ENCODE measurements at places on chromosomes 7 and 10.

- no peak overlapping the region for H3K27ac ChIP-seq
- H3K27me3 ChIP-seq: no peaks in the 10 kb centered on the region
- H3K4me3 ChIP-seq: no peak overlapping the region
- peaks cover 11% of the 10 kb centered on the region for H3K36me3 ChIP-seq
- DNase-seq: no peak
Observed at GRCh38 chr10:102033787-102034186, 22.2 kb downstream of the ARMH3 start.

DNA sequence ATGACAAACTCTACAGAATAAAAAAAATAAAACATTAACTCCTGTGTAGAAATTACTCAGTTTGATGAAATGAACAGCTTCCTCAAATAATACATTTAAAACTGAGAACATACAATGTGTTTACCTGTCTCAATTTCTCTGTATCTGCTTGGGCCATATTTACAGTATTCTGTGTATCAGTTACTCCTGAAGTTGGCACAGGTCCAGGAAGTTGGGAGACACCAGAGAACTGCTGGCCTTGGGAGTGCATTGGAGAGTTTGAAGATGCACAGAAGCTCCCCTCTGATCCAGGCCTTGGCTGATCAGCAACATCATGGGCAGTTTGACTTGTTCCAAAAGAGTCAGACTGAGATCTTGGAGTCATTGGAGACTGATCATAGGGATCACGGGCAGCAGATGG is 155.1 kb downstream of the GALNT11 start:
- H3K27me3 ChIP-seq: no peaks in the 10 kb centered on the region
- H3K36me3 ChIP-seq: peaks cover 54% of the 10 kb centered on the region
- no peaks in the 10 kb centered on the region for H3K4me1 ChIP-seq
- no peak for DNase-seq
- H3K4me3 ChIP-seq: no peak overlapping the region

- no peak overlapping the region for H3K4me3 ChIP-seq
- H3K27ac ChIP-seq: no peak overlapping the region
- H3K27me3 ChIP-seq: no peaks in the 10 kb centered on the region
- H3K4me1 ChIP-seq: no peaks in the 10 kb centered on the region
- peak; percentile 15 for DNase-seq
Observed at GRCh38 chr7:116986611-116987565, 33.6 kb downstream of the ST7 start.

DNA sequence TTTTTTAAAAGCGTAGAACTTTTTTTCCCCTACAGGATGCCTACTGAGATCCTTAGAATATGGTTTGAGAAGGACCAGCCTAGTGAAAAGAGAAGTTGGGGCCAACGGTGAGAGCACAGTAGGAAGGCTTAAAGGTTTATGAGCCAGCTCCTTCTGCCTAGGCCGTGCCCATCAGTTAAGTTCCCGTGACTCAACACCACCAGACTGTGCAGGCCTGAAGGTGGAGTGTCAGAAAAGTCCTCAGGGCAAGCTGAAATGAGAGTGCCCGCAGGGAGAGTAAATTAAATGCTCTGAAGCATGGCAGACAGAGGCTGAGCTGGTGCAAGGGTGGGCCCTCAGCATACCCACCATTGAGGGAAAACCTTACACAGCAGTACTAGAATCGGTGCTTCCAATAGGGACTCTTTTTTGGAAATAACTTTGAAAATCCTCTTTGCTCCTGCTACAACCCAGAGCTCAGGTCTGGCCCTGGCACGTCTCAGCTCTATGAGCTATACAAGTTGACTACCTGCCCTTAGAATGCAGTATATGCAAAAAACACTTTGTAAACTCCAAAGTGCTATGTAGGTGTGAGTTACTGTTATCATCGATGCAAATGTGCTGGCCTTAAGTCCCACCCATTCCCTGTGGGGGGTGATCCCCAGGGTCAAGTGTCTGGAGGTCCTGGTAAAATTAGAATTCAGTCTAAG is 15.2 kb upstream of the C10orf67 start:
- H3K4me3 ChIP-seq: no peak overlapping the region
- DNase-seq: no peak
- H3K36me3 ChIP-seq: no peaks in the 10 kb centered on the region
- H3K4me1 ChIP-seq: peaks cover 3% of the 10 kb centered on the region
- H3K27me3 ChIP-seq: no peaks in the 10 kb centered on the region
- H3K27ac ChIP-seq: no peak overlapping the region

- no peak overlapping the region for H3K27ac ChIP-seq
- no peak for DNase-seq
- no peak overlapping the region for H3K4me3 ChIP-seq
- no peaks in the 10 kb centered on the region for H3K27me3 ChIP-seq
- H3K36me3 ChIP-seq: no peaks in the 10 kb centered on the region
- no peaks in the 10 kb centered on the region for H3K4me1 ChIP-seq
Observed at GRCh38 chr7:81162771-81163525, 244.1 kb upstream of the SEMA3C start.

GRCh38 chr10:47396311-47396717 is 12.2 kb upstream of the ZNF488 start:
- H3K27ac ChIP-seq: no peak overlapping the region
- H3K4me3 ChIP-seq: no peak overlapping the region
- no peaks in the 10 kb centered on the region for H3K36me3 ChIP-seq
- peaks cover 2% of the 10 kb centered on the region for H3K27me3 ChIP-seq
- DNase-seq: no peak

- H3K27ac ChIP-seq: no peak overlapping the region
- H3K36me3 ChIP-seq: no peaks in the 10 kb centered on the region
- no peak for DNase-seq
- peaks cover 2% of the 10 kb centered on the region for H3K4me1 ChIP-seq
Observed at GRCh38 chr7:116696707-116697106, 24.7 kb downstream of the MET start.

- H3K4me1 ChIP-seq: no peaks in the 10 kb centered on the region
- H3K36me3 ChIP-seq: no peaks in the 10 kb centered on the region
- no peak for DNase-seq
- no peaks in the 10 kb centered on the region for H3K27me3 ChIP-seq
- no peak overlapping the region for H3K4me3 ChIP-seq
- no peak overlapping the region for H3K27ac ChIP-seq
Observed at GRCh38 chr10:129274748-129275474, 192.1 kb upstream of the MGMT start.

DNA sequence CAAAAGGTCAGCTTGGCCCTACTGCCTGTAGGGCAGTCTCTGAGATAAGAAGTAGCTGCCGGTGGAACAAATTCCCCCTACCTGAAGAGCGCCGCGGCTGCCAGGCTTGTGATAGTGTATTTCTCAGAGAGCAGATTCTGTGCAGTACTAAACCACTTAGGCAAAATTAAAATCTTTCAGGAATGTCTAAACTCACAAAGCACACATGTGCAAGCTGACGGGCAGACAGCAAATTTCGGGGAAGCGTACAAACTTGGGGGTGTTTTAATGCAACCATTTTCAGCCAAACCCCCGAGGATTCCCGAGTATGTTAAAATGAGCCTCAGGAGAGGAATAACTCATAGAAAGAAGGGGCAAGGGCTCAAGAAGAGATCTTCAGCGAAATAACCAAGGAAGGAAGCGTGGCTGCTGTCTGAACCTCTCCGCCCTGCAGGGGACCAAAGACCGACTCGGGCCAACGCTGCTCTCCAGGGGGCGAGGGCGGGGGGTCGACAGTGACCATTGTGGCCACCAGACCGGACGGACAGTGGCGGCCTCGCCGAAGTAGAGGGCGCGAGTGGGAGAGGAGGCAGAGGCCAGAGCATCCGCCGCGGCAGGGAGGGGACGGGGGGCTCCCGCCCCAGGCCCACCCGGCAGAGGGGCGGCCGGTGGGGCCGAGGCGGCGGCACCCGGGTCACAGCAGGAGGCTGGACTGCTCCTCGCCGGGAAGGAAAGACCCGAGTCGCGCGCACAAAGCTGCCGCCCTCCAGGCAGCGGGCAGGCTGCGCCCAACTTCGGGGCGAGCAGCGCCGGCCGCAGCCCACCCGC is 819 bp downstream of the HYCC1 start:
- peak overlapping the region; percentile 76 for H3K4me3 ChIP-seq
- peak; percentile 37 for DNase-seq
- no peaks in the 10 kb centered on the region for H3K4me1 ChIP-seq

DNA sequence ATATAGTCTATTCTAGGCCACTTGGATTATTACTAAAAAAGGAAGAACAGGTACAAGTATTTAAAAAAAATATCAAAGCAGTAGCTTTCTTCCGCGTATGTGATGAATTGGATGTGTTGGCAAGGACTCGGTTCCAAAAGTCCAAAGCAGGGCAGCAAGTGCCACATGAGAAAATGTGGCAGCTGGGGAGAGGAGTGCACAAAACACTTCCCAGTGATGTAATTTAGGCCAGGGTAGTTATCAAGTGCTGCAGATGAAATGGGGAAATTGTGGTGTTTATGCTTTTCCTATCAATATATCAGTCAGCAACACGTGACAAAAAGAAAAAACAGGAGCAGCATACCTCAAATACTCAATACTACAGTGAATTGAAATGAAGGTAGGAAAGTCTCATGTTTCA is 7.0 kb downstream of the RHOBTB1 start:
- no peak overlapping the region for H3K4me3 ChIP-seq
- DNase-seq: no peak
- H3K27ac ChIP-seq: no peak overlapping the region
- no peaks in the 10 kb centered on the region for H3K36me3 ChIP-seq
- H3K27me3 ChIP-seq: no peaks in the 10 kb centered on the region
- H3K4me1 ChIP-seq: peaks cover 2% of the 10 kb centered on the region

DNA sequence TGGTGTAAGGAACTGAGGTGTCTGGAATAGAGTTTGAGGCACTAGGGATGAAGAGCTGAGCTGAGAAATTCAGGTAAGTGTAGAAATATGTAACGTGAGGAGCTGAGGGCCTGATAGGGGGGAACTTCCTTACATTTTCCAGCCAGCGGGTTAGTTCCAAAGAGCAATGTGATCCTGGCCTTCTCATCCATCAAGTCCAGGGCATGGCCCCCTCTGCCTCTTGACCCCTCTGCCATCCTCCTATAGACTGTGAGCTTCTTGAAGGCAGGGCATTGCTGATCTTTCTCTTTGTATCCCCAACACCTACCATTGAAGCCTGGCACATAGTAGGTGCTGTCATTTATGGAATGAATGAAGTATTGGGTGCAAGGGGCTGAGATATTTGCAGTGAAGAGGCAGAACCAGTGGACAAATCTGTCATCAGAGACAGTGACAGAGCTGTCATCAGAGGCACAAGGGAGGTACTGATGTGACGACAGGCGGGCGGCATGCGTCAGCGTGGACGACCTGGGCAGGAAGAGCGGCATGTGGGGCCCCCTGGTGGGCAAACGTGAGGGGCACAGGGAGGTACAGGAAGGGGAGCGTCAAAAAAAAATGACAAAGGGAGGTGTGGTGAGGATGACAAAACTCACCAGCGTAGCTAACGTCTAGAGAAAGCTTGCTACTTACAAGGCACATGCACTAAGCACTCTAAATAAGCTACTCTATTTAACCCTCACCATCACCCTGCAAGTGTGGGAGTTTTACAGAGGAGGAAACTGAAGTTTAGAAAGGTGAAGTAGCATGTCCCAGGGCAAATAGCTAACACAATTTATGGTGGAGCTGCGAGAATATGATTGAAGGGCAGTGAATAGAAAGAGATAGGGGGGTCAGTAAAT is 5.2 kb upstream of the CAMK2G start:
- H3K36me3 ChIP-seq: no peaks in the 10 kb centered on the region
- no peaks in the 10 kb centered on the region for H3K27me3 ChIP-seq
- H3K4me3 ChIP-seq: no peak overlapping the region
- no peak overlapping the region for H3K27ac ChIP-seq
- peak; percentile 90 for DNase-seq

- H3K27ac ChIP-seq: no peak overlapping the region
- no peaks in the 10 kb centered on the region for H3K4me1 ChIP-seq
- no peak for DNase-seq
- no peaks in the 10 kb centered on the region for H3K27me3 ChIP-seq
Observed at GRCh38 chr10:102815790-102816549, 21.2 kb downstream of the CYP17A1 start.

DNA sequence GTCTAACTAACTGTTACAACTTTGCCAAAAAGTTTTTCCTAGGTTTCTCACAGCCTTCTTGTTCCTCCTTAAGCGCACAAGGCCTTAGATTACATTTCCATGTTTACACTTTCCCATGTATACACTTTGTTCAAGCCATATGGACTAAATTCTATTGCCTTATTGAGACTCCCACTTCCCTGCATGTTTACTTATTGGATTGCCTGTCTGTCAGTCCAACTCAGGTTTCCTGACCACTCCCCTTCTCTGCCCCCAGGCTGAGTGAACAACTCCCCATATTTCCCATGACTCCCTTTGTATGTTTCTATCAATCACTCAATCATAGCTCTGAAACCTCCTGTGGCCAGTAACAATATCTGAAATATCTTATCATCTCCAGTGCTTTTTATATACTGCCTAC is 43.0 kb downstream of the SLC25A40 start:
- H3K4me1 ChIP-seq: no peaks in the 10 kb centered on the region
- H3K4me3 ChIP-seq: no peak overlapping the region
- peak; percentile 2 for DNase-seq

DNA sequence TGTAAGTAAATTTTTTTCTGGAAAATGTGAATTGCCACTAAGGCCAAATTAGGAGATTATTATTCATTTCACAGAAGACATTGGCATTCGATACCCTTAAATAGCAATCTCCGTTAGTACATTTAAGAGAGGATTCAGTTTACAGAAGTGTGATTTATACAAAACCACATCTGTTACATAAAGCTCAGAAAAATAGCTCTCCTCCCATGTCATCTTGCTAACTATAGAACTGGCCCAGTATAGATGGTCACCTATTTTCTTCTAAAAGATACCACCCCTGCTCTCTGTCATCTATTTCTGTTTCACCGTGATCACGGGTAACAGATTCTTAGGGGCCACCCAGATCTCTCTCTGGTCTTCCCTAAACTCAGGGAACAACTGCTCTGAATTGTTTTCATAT is 119.1 kb downstream of the HIP1 start:
- no peaks in the 10 kb centered on the region for H3K4me1 ChIP-seq
- H3K4me3 ChIP-seq: no peak overlapping the region
- no peaks in the 10 kb centered on the region for H3K36me3 ChIP-seq
- H3K27ac ChIP-seq: no peak overlapping the region
- H3K27me3 ChIP-seq: no peaks in the 10 kb centered on the region
- no peak for DNase-seq

DNA sequence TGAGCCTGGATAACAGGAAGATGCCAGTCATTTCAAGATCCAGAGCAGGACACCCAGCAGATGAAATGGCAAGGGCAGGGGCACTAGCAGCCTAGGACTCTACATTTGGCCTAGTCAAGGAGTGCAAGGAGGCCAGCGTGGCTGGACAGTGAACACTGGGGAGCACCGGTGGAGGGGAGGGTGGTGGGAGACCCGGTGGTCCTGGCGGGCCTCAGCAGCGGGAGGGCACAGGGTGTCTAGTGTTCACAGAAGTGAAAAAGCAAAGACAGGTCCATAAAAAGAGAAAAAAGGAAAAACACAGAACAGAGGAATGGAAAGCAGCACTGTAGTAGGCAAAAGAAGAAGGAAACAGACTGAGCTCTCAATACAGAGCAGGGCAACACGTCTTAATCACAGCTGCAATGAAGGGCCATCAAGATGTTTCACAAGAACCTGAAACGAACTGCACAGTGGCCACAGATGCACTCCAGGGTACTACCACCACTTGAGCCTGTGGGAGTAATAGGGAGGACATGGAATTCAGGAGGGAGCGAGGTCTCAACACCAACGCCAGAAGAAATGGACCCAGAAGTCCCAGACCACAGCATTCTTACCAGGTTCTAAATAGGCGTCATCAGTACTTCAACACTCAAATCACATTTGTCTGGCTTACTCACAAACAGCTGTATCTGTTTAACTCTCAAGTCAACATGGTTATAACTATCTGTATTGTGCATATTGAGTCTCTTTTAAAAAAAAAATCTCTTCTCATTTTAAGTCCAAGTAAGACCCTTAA is 573.7 kb downstream of the PARD3 start:
- H3K27ac ChIP-seq: no peak overlapping the region
- H3K27me3 ChIP-seq: no peaks in the 10 kb centered on the region
- DNase-seq: no peak
- H3K36me3 ChIP-seq: no peaks in the 10 kb centered on the region
- no peak overlapping the region for H3K4me3 ChIP-seq

Data from small intestine (tissue), 16 donors.